Kasumi-1 (cell line): ENCODE measurements at places on chromosomes 3 and 15.

- DNase-seq = no peak
These were observed 2.9 kb upstream of the ANP32A start for GRCh38 chr15:68823561-68823960.

GRCh38 chr3:177889161-177889560 is 647.1 kb upstream of the KCNMB2 start:
- no peak for DNase-seq

DNA sequence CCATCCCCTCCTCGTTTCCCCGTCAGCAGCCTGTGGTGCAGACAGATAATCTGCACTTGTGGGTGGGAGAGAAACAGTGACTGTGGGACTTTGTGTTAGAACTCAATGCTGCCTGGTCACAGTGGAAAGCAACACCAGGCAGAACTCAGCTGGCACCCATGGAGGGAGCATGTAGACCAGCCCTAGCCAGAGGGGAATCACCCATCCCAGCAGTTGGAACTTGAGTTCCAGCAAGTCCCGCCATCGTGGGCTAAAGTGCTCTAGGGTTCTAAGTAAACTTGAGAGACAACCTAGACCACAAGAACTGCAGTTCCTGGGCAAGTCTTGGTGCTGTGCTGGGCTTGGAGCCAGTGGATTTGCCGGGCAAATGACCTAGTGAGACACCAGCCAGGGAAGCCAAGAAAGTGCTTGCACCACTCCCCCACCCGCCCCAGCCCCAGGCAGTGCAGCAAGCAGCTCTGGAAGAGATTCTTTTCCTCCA is 24.4 kb downstream of the ISG20 start:
- DNase-seq = no peak

DNA sequence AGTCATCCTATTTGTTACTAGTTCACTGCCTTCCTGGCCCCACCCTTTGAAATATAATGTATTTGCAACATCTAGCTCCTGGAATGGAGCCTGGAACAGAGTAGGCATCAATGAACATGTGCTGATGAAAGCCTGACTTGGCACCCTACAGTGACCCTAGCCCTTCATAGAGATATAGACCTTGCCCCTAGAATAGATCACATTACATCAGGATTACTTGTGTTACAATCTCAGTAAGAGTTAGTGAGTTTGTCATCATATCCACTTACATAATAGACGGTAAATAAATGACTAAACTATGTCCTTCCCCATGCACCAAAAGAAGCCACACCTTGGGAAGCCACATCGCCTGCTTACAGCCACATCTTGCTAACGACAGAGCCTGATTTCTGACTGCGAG is 110.5 kb upstream of the WNT5A start:
- DNase-seq = no peak

GRCh38 chr3:197520311-197521276 is 35.2 kb downstream of the BDH1 start:
- DNase-seq = no peak

GRCh38 chr15:64836023-64836536 is 5.6 kb upstream of the PLEKHO2 start:
- no peak for DNase-seq

DNA sequence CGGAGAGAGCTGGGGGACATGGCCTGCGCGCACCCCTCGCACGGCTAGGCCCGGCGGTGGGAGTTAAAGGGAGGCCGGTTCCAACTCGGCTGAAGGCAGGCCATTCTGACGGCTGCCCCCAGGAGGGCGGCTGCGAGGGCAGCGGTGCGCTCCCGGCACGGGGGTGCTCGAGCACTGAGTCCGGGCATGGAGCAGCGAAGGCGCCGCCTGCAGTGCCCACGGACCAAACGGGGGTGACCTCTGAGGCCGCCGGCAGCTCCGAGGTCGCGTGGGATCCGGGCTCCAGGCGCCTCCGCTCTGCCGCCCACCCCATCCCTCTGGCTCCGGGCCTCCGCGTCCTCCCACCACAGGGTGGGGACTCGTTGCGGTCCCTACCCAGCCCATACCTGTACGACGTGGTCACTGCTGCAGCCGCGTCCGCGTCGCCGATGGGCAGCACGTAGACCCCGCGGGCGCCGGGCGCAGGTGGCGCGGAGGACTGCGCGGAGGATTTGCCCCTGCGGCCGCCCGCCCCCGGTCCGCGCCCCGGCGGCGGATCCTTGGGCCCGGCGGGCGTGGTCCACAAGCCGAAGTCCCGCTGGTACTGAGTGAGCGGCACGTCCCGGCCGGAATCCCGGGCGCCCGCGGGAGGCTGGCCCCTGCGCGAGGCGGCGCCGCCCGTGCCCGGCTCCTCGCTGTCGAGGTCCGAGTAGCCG is 469 bp downstream of the MAP6D1 start:
- no peak for DNase-seq

DNA sequence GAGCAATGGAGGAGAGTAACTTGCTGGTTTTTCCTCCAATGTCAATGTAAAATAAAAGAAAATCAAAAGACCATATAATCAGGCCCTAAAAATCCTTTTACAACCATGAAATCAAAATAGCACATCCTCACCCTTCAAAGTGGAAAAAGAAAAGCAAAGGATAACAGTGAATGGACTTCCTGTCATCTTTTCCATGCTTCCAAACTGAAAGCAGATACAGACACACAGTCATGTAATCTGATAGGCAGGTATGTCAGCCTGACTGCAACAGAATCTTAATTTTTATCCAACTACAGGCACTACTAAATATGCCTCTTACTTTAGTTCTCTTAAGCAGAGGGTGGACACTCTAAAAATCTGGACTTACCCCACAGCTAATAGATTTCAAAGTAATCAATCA is 27.8 kb upstream of the IGDCC4 start:
- no peak for DNase-seq

GRCh38 chr3:158058495-158059130 is 47.6 kb downstream of the SHOX2 start:
- DNase-seq = no peak

GRCh38 chr15:38612159-38612863 is 47.7 kb upstream of the RASGRP1 start:
- DNase-seq = no peak
